ENCODE measurements at places on chromosomes 3 and 15.

DNA sequence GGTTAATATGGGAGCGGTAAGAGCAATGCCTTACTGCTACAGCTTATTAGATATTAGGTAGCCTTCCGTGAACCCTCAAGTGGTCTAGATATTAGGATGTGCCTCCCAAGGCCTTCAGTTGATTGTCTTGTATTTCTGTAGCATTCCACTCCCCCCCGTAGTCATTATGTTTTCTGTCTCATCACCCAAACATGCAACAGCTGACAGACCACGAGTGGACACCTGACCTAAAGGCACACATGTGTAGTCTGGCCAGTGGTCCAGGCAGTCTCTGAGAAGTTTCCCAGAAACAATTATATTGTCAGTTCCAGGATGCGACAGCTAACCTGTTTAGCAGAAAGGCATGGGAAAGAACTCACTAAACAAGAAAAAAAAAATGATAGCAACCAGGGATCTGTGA, 1000.9 kb downstream of the AGBL1 start:
- no peak for DNase-seq

- DNase-seq = no peak
These were observed 456.6 kb downstream of the MECOM start for GRCh38 chr3:169206828-169207488.

- DNase-seq = peak; percentile 34
These were observed 15.8 kb downstream of the ST3GAL6 start for GRCh38 chr3:98778852-98779413.

DNA sequence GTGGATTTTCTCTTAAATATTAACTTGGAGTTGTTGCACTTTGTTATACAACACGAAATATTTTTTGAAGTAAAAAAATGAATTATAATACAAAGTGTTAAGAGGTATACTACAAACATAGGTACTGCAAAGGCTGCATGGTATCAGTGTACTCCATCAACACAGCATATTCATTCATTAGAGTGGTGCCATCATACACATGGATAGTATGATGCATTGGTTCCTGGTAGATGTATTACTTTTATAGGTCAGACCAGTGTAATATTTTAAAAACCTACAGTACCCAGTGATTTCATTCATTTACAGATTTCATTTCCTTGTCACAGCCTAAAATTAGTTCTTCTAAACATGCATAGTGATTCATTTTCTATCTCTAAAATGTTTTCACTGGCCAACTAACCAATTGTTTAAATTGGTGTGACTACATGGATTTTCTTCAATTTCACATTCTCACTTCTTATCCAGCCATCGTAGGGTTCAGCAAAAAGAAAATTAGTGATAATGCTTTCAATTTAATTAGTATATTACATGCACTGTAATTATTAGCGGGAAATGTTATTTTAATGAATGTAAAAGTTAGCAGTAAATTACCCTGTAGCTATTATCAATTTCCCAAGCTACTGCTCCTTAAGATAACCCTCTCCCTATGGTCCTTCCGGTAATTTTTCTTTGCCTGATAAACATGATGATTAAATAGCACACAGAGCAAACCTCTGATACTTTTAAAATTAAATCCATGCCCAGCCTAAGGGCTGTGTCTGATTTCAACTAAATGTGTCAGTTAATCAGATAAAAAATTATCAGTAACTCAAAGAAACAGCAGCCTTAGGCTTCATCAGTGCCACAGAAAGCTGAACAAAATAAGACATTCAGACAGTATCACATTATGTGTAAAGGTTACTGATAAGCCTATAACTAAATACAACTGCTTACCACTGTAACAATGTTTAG, 68.4 kb downstream of the DPH6 start:
- DNase-seq = no peak

GRCh38 chr3:164883171-164883570, 195.1 kb downstream of the SI start:
- no peak for DNase-seq

- peak; percentile 62 for DNase-seq
These were observed 587 bp downstream of the PIGX start for GRCh38 chr3:196712514-196713413.

- no peak for DNase-seq
These were observed 33.0 kb downstream of the SLC6A20 start for GRCh38 chr3:45763303-45763675.

- no peak for DNase-seq
These were observed 533.2 kb downstream of the GRM7 start for GRCh38 chr3:7393944-7394605.

DNA sequence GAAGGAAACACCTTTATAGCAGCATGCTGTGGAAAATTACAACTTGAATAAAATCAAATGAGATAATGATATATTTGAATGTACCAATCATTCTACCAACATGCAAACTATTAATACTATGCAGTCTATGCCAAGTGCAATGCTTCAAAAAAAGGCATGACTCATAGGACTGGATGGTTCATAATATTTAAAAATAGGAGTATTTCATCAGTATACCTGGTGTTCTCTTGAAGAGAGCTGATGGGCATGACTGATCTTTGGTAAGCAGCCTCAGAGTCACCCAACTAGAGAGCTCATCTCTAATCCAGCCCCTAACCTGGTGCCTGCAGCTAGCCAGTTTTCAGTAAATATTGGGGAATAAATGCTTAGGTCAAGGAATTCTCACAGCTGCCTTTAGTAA, 434.7 kb upstream of the ARRDC4 start:
- DNase-seq = no peak
